ENCODE measurements at places on chromosomes 3 and 15.

- no peak for DNase-seq
These were observed 8.5 kb downstream of the MESP2 start for GRCh38 chr15:89784686-89784960.

DNA sequence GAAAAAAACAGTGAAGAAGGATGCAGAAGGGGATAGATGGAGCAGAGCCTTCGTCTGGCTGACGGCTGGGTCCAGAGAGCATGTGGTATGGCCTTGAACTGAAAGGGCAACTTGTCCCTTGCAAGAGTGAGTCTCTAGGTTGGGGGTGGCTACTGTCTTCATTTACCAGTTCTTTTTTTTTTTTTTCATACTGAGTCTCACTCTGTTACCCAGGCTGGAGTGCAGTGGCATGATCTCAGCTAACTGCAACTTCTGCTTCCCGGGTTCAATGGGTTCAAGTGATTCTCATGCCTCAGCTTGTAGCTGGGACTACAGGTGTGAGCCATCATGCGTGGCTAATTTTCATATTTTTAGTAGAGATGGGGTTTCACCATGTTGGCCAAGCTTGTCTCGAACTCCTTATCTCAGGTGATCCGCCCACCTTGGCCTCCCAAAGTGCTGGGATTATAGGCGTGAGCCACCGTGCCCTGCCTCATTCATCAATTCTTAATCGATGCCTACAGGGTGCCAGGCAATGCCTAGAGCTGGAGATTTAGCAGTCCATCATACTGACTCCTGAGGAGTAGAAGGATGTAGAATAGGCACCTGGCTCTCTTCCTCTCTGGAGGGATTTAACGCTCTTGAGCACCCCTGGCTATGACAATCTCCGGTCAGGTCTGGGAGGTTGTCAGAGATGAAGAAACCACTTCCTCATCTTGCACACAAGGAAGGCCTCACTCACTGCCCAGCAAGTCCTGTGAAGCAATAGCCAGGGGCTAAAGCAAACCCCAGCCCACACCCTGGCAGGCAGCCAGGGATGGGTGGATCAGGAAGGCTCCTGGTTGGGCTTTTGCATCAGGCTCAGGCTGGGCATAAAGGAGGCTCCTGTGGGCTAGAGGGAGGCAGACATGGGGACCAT is at the start of gene CAMP:
CAMP (plus strand) TSS at position 880 of the 898 bp plus-strand sequence; CDS start at position 897, 17 bp downstream.
- no peak for DNase-seq

DNA sequence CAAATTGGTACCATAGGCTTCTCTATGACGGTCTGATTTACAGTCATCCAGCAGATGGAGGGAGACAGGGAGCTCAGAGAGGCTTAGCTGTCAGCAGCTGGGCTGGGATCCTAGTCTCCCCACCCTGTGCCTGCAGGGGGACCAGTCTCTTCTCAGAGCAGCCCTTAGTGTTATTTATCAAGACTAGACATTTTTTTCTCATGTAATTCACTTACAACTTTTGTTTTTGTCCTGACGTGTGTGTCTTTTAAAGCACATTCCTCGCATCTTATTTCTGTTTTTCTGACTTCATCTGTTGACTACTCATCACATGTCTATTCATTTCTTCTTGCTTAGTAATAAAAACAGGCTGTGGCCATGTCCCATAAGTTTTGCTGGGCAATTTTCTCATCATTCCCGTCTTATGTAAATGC is 116.1 kb downstream of the KLF13 start:
- no peak for DNase-seq

DNA sequence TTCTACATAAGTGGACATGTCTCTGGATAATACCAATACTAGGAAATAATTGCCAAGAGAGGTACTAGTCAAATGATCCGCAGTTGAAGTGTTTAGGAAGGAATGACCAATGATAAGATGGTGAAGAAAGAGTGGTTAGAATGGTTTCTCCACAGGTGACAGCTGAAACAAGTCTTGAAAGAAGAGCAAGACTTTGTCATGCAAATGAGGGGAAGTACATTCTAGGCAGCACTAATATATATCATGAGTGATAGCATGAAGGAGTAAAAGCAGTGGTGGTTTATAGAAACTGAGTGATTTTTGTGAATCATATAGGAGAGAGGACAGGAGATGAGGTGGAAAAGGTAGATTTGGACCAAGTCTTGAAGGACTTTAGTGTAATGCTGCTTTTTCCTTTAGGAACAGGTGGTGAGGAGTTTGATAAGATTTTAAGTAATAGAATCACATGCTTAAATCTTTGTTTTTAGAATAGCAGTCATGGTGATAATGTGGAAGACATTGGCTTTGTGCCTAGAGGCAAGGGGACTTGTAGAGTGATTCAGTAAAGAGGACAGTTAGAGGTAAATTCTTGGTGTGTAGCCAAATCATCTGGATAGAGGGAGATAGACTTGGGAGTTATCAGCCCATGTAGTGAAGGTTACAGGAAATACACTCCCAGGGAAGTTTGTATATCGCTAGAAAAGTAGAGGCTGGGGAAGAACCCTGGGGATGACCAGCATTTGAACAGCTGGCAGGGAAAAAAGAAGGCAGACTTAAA is 31.9 kb downstream of the SLMAP start:
- no peak for DNase-seq

GRCh38 chr15:48332642-48333034 is 1.4 kb downstream of the DUT start:
- DNase-seq = no peak

GRCh38 chr15:77085297-77085696 is 14.4 kb upstream of the TSPAN3 start:
- no peak for DNase-seq

GRCh38 chr15:90691369-90691768 is 25.8 kb upstream of the BLM start:
- no peak for DNase-seq

GRCh38 chr3:159922193-159922840 is 66.3 kb upstream of the IL12A start:
- DNase-seq = no peak

DNA sequence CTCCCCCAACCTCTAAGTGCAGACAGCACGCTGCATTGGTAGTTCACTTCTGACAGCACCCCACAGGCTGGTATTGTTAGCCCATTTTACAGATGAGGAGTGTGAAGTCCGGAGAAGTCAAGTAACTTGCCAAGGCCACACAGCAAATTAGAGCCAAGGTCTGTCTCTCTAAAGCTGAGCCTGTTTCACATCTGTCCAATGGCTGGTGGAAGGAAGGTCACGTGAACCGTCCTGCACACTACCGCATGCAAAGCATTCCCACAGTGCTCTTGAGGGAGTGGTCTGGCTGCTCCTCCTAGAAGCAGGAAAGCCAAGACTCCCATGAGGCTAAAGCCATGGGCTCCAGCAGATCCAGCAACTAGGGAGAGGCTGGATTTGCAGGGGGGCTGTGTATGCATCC is 50.0 kb downstream of the MGLL start:
- no peak for DNase-seq

DNA sequence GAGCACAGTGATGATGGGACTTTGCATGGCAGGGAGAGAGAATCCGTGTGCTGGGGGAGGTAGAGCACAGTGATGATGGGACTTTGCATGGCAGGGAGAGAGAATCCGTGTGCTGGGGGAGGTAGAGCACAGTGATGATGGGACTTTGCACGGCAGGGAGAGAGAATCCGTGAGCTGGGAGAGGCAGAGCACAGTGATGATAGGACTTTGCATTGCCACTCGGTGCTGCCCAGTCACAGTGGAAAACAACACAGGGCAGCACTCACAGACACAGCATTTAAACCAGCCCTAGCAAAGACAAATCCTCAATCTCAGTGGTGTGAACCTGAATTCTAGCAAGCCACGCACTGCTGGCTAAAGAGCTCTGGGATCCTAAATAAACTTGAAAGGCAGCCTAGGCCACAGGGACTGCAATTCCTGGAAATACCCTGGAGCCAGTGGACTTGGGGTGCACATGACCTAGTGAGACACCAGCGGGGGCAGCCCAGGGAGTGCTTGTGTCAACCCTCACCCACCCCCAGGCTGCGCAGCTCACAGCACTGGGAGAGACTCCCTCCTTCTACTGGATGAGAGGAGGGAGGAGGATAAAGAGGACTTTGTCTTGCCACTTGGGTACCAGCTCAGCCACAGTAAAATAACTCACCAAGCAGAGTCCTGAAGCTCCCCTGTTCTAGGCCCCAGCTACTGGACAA is 23.4 kb upstream of the TNK2 start:
- no peak for DNase-seq

DNA sequence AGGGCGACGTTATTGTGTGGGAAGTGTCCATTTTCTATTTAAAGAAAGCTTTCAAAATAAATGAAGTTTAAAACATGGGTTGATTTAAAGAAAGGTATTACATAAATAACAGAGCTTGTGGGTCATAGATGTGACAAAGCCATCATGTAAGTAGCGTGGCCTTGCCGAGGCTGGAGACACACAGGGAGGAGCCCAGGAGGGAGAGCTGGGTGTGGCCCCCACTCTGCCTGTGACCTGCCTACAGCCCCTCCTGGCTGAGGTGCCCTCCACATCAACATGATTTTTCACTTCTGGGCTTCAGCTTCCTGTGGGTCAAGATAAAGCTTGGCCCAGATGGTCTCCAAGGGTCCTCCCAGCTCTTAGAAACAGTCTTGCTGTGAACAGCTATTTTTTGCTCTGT is 12.5 kb upstream of the MGLL start:
- DNase-seq = no peak

DNA sequence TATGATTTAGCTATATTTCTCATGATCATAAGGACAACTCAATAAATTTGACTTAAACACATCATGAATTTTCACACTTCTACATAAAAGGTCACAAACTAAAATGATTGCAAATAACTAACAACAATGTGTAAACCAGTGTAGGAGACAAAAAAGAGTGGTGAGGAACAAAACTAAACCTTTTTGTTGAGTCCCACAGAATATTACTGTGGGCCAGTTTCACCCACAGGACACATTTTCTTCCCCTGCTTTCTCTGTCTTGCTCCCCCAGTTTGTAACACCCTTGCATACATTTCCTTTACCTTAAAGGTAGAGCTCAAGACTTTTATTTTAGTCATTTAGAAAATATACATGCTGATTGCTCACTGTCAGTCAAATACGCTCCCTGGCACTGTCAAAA is 130.9 kb upstream of the GOLGA6L6 start:
- DNase-seq = no peak

- DNase-seq = no peak
These were observed 24.1 kb downstream of the MAGI1 start for GRCh38 chr3:66014651-66015050.

GRCh38 chr3:76954412-76954811 is 85.5 kb upstream of the ROBO2 start:
- no peak for DNase-seq

GRCh38 chr3:189726277-189726676 is 95.1 kb downstream of the TP63 start:
- no peak for DNase-seq

DNA sequence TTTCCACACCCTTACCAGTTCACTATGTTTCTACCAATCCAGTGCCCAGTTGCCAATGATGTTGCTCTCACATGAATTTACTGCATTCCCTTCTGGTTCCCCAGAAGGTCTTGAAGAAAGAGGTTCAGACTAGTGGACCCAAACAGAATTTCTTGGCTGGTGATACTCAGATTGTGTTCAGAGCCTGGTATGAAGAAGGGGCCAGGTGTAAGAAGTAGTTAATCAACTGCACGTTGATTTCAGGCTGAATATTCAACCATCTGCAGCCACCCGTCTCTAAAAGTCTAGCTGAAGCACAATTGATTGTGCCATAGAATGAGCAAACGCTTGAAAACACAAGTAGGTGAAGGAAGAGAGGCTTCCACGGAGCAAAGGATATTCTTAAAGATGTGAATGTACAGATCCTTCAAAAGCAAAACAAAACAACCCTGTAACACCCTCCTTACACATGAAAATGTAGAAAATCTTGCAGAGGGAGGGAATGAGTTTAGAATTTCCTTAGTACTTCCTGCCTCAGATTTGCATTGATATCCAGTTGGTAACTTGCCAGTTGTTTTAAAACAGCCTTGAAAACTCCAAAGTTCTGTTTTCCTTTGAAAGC is 4.7 kb downstream of the RBMS3 start:
- no peak for DNase-seq

DNA sequence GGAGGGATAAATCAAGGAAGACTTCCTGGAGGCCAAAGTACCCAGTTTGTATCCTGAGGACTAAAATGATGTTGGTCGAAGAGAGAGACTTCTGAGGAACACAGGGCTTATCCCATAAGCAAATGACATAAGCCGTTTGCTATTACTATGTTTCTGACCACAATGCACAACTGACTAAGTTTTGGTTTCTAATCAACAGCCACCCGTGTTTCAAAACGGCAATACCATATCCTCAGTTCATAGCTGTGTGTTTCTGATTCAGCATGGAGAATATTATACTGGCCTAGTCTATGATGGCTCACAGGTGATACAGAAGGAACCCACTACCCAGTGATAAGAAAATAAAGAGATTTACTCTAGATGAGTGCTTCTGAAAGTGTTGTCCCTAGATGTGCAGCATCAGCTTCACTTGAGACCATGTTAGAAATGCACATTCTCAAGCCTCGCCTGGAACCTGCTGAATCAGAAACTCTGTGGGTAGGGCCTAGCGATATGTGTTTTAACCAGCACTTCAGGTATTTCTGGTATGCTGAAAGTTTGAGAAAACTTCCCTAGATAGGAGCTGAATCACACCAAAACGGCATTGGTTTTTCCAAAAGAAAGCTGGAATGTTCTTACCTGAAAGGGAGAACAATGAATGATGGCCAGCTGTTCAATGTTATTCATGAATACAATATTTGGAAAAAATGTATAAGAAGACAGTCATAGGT is 639.7 kb upstream of the NR2F2 start:
- no peak for DNase-seq

GRCh38 chr15:24761704-24762302 is 86.2 kb downstream of the NPAP1 start:
- DNase-seq = no peak

DNA sequence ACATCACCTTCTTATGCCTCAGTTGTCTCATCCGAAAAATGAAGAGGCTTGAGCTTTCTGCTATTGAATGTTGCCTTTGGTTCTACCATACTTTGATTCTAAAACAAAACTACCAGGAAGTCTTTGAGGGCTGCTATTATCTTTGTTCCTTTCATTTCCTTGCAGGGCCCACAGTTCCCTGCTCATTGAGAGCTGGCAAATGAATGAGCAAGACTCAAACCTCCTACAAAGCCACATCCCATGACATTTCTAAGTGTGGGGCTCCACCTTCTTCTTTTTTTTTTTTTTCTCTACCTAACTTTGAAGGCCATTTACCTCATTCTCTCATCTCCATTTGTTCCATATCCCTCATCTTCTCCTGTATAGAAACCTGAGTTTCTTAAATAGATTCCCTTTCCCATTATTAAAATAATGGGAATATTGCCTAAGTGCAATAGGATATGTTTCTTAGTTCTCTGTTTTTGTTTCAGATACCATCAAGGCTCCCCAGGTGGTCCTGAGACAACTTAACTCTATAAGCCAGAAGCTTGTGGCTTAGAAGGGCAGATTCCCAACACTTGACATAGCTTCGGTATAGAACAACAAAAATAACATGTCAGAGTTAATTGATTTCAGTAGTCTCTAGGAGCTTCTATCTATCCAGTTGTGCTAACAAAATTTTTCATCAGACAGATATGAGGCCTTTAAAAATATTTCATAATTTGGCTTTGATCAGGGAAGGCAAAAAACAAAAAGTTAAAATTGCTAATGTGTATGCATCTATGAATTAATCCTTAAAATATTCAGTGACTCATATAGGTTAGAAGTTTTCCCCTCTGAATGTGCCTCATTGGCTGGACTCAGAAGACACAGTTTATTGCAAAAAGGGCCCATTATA is 951.6 kb downstream of the TUSC7 start:
- no peak for DNase-seq

GRCh38 chr15:66682865-66683264 is 19.2 kb upstream of the SMAD6 start:
- no peak for DNase-seq

GRCh38 chr15:40762919-40763800 is 708 bp upstream of the GCHFR start:
- no peak for DNase-seq

- DNase-seq = no peak
These were observed at the start of gene CCDC9B for GRCh38 chr15:40340740-40341400. Gene CCDC9B, minus strand, starts transcription at chr15:40340939. Its CDS starts 120 bp downstream, at chr15:40340819.

Data from T-helper 17 cell (primary cell).